IMR-90 (cell line): ENCODE measurements at places on chromosomes 7 and 10. TPM values are rescaled to one million over a fixed set of nuclear protein-coding genes. Genes with fewer than 3 reads are reported as not detected.
A peak's percentile ranks its signal among the peaks of the same experiment; 100 is the strongest.

GRCh38 chr10:89151857-89152256 is 55.3 kb downstream of the CH25H start:
- peak; percentile 89 for DNase-seq

DNA sequence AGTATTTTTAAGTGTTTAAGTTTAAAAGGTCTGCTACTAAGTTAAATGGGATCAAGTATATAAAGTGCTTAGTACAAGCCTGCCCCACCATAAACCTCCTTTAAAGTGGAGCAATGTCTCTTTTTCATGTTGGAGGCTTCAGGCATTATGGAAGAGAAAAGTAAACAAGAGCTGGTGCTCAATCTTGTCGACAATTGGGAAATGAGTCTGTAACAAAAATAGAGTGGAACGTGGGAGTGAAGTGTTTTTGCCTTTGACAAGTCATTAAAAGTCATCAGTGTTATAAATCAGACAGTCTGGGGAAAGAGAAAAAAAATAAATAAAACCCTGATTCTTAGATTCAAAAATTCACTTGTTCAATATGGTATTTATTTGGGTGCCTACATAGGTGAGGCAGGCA is 44.7 kb downstream of the DNAJC12 start:
- DNase-seq, result no peak

The TMEM270 gene
- total RNA-seq, result not detected in 2 replicates

DNA sequence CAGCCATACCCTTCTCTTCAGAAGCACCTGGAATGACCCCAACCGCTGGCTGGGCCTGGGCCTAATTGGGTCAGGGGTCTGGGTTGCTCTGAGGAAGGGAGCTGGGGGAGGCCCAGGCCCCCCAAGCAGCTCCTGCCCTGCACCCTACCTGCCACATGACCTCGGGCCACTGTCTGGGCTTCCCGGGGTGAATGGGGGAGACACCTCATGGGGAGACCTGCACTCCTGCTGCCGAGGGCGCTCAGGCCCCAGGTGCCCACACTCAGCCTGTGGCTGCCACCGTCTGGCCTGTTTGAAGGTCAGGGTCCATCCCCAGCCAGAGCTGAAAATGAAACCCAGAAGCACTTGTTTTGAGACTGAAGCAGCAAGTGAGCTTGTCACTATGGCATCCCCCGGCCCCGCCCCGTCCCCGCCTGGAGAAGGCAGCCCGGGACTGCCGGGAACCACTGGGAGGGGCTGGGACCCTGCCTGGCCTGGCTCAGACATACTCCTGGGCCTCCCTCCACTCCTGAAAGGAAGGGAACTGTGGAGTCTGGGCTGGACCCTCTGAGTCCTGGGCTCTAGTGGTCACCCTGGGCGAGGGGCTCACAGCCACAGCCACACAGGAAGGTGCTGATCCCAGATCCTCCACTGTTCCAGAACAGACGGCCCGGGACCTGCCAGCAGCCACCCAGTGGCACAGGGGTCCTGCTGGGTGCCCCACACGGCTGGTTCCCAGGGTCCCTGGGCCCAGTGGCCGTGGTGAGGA is 7.4 kb upstream of the MICALL2 start:
- peak; percentile 41 for DNase-seq

DNA sequence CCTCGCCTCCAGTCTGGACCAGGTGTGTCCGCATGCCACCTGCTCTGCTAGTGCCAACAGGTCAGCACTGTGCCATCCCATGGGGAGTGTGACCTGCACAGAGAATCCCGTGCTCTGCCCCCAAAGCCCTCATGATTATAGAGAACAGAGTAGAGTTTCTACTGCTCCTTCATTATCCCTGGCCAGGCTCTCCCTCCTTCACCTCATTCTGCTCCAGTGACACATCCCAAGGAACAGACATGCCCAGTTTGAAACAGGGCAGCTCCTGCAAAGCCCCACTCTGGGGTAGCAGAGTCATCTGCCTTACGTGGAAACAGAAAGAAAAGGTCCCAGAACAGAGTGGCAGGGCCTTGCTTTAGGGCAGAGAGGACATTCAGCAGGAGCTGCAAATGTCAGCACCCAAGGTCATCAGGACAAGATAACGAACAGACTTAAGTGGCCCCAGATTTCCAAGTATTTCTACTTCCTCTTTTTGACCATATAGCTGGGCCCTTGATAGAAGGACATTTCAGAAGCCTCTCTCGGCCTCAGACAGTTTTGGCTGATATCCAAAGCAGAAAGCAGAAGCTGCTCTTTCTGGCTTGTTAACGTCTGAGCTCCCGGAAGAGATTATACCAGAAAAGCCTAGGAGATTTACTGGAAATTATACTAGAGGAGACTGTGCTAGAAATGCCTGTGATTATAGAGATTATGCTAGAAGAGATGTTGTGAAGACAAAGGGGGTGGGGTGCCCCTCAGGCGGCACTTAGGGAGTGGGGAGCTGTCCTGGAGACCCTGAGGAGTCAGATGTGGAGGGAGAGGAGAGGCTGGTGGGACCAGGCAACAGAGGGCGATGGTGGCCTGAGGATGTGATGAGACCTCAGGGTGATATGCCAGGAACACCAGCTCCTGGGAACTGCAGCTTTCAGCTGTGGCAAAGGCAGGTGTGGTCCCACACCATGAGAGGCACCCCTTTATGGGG is 12.6 kb downstream of the TMEM176B start:
- no peak for DNase-seq

The PARD3 gene
- 34.2 and 37.5 TPM in 2 replicates for total RNA-seq

DNA sequence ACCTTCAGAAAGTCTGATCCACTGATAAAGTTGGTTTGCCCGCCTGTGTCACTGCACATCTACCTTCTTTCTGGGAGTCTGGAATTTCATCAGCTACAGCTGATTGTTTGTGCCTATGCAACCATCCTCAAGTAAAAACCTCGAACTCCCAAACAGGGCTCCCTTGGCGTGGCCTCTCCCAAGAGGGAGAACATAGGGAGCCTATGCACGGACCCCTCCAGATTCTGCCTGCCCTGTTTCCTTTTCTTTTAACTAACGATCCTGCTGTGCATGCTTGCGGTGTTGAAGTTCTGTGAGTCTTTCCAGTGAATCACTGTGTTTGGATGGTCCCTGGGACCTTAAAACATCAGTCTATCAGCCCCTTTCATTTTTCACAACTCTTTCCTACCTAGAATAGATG is 226.9 kb upstream of the SEMA3D start:
- no peak for DNase-seq

The SVOPL gene
- total RNA-seq, result not detected in 2 replicates

The GRID1 gene
- not detected in 2 replicates for total RNA-seq

GRCh38 chr7:22255342-22255741 is 101.6 kb downstream of the RAPGEF5 start:
- DNase-seq, result no peak

The WEE2 gene
- total RNA-seq, result not detected in 2 replicates

GRCh38 chr7:28955718-28956607 is 2.2 kb downstream of the TRIL start:
- peak; percentile 4 for DNase-seq

DNA sequence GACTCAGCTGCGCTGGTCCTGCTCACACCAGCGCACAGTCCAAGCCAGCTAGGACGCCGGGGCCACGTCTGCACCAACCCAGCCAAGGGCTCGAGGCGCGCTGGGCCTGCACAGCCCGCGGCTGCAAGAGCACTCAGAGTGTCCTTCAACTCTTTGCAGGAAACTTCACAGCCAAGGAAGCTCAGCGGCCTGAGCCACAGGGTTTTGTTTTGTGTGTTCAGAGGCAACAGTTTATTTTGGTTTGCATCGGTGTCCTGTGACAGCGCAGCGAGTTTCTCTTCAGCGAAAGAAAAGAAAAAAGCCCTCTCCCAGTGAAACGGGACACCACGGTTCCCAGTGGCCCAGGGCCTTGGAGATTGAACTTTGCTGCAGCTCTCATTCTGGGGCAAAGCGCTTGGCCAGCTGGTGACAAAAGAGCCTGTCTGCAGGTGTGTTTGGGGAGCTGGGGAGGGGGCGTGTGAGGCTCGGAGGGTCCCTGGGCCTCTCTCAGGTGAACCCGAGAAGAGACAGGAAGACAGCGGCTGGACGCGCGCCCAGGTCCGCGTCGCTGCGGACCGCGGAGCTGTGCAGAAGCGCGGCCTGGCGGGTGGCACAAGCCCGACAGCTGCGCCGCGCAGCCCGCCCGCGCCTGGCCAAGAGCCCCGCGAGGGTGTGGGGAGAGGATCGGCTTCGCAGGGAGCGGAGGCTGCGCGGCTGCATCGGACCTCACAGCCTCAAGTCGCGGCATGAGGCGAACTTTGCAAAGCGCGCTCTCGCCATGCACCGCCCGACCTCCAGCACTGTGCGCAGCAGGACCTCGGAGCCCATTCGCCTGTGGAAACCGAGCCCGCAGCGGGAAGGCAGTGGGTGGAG is 922 bp downstream of the CXCL12 start:
- DNase-seq, result peak; percentile 54

DNA sequence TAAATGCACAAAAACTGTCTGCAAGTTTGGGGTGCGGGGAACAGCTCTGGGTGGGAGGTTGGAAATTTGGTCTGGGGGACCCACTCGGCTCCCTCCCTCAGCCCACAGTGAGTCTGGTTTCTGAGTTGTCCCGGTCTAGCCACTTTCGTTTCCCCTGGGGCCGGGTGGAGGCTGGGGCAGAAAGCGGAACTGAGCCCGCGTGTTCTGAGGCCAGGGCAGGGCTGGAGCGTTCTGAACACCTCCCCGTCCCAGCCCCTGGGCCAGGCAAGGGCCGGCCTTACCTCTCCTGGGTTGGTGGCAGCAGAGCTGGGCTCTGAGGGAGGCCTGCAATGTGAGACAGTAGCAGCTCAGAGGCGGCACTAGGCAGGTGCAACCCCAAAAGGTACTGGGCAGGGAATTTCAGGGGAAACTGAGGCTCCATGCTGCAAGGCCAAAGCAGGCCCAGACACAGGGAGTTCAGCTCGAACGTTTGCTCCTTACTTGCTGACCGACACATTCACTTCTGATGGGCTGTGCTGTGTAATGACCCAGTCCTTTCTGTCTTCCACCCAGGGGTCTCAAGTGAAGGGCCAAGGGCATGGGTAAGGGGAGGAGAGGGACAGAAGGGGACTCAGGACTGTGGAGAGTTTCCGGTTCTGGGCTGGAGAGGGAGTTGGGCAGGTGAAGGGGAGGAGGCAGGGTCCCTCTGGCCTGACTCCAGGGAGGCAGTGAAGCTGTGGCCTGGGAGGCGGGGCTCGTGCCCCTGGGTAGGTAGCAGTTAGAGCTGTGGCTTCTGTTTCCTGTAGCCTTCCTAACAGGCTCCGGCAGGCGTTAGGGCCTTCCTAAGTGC is 3.0 kb downstream of the IRF5 start:
- DNase-seq, result no peak

The PNLIPRP3 gene
- not detected in 2 replicates for total RNA-seq

DNA sequence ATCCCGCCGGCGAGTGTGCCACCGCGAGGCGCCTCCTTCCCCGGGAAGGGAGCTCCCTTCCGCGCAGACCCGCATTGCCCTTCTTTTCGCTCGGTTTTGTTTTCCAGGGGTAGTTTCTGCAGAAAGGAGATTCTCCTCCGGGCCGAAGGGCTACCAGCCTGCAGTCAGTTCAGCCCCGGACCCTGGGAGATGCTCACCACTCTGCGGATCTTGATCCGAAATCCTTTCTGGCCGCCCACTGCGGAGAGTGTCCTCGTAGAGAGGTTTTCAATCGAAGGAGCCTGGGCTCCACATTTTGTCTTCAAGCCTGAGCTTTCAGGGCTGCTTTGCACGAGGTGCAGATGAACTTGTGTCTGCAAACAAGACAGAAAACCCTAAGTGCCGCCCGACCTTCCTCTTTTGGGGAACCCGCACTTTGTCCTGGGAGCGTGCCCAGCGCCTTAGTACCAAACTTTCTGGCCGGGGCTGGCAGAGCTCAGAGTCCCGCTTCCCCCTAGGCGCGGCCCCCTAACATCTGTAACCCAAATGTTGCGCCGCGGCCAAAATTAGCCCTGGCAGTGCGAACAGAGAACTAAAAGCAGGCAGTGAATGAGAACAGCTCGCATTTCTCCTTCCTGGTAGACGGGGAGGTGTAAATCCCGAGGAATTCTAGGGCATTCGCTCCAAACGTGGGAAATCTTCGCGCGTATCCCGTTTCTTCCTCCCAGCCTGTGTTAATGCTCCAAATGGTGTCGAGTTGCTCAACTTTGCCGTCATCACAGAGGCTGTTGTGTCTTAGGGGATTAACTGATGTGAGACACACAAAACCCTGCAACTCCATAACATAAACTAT is 6.7 kb upstream of the EN2 start:
- no peak for DNase-seq

DNA sequence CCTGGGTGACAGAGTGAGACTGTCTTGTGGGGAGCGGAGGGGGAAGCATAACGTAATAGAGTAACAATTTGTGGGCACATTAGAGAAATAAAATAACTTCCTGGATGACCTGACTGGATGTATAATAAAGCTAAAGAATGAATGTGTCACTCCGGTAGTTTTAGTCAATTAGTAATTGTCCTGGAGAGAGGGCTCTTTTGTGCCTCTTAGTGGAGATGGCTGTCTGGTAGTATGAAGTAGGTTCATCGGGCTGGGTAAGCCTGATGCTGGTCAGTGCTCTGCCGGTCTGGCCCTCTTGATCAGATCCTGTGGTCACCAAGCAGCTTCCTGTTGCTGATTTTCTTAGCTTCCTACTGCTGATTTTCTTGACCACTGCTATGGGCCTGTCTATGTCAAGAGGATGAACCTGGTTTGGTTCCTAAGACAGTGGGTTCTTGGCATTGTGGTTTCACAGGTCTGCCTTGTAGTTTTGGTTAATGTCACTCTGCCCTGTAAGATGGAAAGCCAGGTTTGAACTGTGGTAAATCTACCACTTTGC is 34.1 kb downstream of the ZRANB1 start:
- DNase-seq, result no peak

DNA sequence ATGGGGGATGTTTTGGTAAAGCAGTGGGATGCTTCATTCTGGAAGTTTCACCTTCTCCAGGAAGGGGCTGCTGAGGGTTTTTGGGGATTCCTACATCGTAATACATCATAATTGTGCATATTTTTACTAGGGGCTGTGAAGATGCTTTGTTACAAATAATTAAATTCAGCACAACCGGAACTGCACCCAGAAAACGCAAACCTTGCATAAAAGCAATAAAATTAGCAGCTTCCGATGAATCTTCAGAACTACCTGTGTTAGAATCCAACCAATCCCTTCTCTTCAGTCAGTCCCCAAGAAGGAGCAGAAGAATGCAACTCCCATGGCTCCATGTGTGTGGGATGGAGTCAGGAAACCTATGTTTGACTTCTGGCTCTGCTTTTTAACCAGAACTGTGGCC is 48.4 kb upstream of the HMX3 start:
- DNase-seq, result no peak

- no peak for DNase-seq
These were observed 12.5 kb downstream of the HABP2 start for GRCh38 chr10:113565364-113565763.

DNA sequence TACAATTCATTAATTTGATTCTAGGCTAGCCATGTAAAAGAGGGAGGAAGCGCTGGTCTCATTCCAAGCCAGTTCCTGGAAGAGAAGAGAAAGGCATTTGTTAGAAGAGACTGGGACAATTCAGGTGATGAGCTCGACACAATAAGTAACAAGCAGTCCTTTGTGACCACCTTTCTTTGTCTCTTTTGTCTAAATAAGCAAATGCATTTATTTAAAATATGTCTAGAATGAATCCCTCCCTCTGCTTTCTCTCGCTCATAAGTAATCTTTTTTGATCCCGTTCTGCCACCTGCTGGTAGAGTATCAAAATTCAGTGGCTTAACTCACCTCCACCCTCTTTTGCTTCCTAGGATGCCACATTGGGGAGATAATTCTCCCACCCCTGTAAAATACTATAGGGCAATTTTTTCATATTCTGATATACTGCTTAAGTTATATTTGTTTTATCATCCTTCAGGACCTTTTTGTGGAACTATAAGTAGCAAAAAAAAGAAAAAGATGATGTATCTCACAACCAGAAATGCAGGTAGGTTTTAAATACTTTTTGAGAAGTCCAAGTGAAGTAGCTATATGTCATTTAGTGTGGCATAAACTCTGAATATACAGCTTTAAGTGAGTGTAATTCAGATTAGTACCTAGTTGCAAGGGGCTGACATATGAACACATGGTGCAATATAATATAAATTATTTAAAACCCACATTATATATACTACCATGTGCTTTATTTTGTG is 91.5 kb downstream of the GSDME start:
- peak; percentile 58 for DNase-seq
